ENCODE measurements at places on chromosomes 4 and X.

- DNase-seq, result no peak
Measured at GRCh38 chrX:41026702-41027078, 58.6 kb upstream of the USP9X start.

- DNase-seq, result no peak
Measured at GRCh38 chrX:153866302-153867019, 19.5 kb downstream of the L1CAM start.

DNA sequence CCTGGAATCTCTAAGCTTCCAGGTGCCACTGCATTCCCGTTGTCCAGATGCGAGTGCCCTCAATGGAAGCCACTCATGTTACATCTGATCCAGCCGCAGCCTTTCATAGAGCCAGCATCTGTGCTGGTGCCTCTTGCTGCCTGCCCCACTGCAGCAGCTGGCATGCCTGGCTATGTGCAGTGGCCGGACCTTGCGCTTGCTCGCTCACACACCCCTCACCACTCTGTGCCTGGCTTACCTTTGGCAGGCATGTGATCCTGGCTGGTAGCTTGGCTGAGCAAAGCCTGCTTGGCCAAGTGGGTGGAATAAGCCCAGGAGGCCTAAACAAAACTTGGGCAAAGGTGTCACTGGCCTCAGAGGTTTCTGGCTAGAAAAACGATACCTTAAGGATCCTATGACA, 59.5 kb upstream of the CDKN2AIP start:
- DNase-seq, result no peak

- no peak for DNase-seq
Measured at GRCh38 chr4:30619679-30620078, 100.5 kb upstream of the PCDH7 start.

- DNase-seq, result no peak
Measured at GRCh38 chr4:678331-679103, 4.2 kb downstream of the MYL5 start.

- peak; percentile 83 for DNase-seq
Measured at GRCh38 chr4:57102050-57102624, 8.0 kb downstream of the IGFBP7 start.

DNA sequence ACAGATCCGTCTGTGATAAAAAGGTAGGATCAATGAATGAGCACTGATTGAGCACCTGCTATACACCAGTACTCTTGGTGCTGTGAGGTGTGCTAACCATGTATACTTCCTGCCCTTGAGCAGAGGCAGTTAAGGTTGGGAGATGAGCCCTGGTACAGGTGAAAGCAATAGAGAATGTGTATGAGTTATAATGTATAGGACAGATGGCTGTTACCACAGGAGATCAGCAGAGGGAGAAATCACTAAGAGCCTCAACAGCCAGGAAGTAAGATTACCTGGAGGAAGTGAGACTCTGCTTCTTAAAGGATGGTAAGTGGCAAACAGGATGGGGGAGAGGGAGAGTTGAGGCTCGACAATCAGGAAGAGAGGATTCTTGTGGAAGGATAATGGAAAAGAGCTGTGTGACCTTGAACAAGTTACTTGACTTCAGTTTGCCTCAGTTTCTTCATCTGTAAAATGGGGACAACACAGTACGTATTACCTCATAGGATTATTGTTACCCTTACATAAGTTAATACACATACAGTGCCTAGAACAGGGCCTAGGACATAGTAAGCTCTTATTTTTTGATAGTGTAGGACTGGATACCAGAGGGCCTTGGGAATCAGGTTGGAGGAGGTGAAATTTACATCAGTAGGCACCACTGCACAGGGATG, 9.1 kb downstream of the CXCR3 start:
- no peak for DNase-seq

DNA sequence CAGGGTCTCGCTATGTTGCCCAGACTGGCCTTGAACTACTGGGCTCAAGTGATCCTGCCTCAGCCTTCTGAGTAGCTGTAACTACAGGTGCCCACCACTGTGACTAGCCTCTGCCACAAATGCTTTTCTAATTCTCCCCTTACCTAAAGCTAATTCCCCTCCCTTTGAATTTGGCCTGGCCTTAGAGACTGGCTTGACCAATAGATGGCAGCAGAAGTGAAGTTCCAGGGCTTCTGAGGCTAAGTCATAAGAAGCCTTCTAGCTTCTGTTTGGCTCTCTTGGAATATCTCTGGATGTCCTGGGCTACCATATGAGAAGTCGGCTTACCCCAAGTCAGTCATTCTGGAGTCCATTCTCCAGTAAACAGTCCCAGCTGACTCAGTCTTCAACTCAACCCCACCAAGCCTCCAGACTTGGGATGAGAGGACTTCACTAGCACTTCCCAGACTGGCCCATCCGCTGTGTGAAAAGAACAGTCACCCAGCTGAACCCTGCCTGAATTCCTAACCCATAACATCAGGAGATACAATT, 61.0 kb downstream of the HPRT1 start:
- DNase-seq, result peak; percentile 41

DNA sequence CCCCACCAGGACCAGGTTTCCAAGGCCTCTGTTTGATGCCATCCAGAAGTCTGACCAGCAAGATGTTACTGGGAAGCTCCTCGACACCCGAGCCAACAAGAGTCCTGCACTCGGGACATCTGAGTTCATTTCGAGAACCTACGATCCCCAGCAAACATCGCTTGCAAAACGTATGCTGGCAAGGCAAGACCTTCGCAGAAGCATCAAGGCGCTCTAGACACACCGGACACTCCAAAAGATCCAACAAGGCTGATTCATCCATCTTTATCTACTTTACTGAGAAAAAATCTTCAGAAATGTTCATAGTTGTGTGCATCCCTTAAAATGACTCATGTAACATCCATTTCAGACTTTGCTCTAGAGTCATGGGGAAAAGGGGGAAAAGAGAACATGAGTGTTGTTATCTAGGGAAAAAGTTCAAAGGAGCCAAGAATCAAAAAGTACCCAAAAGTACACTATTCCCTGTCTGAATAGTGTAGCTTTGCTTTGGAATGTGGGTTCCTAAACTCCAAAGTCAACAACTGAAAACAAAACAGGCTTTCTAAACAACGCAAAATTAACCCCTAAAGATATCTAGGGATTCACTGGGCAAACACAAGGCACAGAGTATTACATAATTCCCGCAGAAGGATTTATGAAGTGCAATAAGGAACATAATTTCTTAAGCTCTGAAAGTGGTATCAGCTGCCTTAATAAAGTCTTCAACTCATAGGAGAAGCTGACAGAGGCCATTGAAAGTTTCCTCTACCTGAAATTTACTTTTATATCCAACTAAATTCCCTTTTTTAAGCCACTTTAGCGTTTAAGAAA, 1.6 kb downstream of the SH3RF1 start:
- DNase-seq, result peak; percentile 89

GRCh38 chrX:130296743-130297142, 28.0 kb upstream of the ZNF280C start:
- DNase-seq, result peak; percentile 1

DNA sequence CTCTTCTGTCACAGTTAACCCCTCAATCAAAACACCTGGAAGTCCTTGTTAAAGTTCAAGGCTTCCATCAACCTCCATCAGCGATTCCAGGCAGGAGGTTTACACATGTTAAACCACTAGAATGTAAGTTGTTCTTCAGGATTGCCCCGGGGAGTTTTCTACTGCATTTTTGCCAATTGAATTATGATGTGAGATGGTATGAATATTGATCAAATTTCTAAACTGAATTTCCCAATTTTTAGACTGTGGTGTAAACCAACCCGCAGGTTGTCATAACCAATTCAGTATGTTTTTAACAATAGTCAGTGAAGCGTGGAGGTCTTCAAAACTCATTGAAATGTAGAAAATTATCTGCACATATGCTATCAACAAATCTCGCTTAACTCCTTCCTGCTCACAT, 21.2 kb upstream of the TENM3 start:
- DNase-seq, result no peak

DNA sequence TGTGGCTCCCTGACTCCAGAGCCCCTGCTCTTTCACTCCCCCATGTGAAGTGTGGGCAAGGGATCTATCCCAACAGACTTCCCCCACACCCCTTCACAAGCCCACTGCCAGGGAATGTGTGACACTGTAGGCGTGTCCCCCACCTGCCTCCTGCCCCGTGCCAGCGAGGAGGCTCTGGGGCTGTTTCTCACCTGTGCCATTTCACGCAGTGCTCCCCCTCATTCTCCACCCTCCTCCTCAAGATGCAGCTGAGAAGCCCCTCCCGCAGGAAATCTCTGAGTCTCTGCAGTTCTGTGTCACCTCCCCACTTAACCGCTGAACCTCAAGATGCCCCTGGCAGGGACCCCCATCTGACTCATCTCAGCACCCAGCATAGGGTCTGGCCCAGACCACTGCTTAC, 5.4 kb downstream of the MAN2B2 start:
- DNase-seq, result no peak

DNA sequence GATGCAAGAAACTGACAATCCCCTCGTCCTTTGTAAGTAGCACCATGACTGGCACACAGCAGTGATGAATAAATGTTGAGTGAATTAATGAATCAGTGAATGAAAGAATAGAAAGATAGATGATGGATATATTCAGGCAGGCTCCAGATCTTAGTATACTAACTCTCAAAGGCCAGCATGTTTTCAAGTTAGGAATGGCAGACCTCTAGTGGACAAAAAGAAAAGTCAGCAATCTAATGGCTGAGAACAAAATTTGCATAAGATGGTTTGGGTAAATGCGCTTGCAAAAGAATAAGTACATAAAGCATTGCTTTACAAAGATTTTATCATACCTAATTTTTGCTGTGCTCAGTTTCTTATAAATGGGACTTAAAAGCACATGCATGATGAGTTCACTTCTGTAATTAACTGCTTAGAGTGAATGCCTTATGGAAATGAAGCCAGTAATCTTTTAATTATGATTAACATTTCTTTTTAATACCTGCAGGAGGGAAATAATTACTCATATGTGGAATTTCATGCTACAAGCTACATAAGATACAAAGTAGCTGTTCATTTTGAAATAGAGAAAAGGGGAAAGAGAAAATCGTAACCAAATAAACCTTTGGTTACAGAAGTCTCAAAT, 126.9 kb upstream of the GPRIN3 start:
- peak; percentile 36 for DNase-seq

DNA sequence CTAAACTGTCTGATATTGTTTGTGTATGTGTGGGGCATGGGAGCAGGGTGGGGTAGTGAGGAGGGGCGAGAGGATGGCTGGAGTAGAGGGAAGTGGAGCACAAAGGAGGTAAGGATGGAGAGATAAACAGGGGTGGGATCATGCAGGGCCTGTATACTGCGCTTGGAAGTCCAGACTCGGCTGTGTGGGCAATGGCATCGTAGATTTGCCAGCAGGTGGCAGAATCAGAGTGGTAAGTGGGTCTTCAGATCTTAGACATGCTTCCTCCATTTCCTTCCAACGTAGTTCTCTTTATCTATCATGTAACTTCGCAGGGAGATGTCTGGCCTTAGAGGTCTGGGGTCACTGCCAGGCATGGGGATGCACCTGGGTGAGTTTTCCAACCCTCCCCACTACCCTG, 155.5 kb downstream of the PDGFRA start:
- peak; percentile 43 for DNase-seq

DNA sequence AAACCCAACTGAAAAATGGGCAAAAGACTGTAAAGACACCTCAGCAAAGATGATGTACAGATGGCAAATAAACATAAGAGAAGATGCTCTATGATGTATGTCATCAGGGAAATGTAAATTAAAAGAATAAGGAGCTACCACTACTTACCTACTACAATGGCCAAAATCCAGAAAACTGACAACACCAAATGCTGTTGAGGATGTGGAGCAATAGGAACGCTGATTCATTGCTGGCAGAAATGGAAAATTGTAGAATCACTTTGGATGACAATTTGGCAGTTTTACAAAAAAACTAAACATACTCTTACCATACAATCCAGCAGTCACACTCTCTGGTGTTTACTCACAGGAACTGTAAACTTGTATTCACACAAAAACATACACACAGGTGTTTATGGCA, 222.3 kb upstream of the LDB2 start:
- DNase-seq, result no peak

DNA sequence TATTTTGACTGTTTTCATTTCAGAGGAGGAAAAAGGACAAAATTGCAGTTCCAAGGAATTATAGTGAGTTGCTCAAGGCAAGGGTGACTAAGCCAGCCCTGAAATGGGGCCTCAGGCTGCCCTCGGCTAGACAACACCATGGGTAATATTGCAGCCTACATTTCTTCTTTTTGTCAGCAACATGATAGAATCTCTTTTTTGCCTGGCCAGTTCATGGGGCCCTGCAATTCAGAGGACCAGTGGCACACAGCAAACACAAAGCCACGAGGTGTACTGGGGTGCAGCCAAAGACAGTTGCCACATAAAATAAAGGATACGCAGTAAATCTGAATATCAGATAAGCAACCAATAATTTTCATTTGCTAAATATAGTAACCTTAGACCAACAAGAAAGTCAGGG, 41.8 kb downstream of the RBM47 start:
- DNase-seq, result peak; percentile 77

DNA sequence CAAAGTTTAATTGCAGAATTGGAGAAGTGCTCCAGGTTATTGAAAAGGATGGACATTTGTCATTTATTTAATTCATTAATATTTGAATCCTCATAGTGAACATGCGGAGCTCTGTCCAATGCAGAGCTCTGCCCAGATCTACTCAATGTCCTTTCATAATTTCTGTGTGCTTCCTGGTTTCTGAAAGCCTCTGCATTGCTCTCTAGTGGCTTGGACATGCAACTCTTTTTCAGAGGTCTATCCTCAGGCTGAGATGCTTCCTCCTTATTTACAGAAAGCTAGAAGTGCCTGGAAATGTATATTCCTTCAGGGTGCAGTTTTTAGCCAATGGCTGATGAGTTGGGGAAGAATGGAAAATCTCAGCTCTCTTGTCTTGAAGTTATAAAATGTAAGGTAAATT, 786.1 kb upstream of the AADAT start:
- DNase-seq, result no peak

GRCh38 chr4:87632469-87632868, 17.6 kb upstream of the DMP1 start:
- DNase-seq, result no peak

GRCh38 chr4:132642016-132642817, 506.9 kb upstream of the PCDH10 start:
- DNase-seq, result peak; percentile 37

DNA sequence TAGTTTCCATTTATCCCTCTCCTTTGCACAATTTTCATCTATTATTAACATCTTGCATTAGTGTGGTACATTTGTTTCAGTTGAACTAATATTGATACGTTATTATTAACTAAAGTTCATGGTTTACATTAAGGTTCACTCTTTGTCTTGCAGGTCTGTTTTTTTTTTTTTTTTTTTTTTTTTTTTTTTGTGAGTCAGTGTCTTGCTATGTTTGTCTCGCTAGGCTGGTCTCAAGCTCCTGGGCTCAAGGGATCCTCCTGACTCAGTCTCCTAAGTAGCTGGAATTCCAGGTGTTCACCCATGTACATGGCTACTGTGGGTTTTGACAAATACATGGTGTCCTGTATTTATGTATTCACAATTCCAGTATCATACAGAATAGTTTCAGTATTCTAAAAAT, 6.8 kb downstream of the TBC1D19 start:
- DNase-seq, result no peak

DNA sequence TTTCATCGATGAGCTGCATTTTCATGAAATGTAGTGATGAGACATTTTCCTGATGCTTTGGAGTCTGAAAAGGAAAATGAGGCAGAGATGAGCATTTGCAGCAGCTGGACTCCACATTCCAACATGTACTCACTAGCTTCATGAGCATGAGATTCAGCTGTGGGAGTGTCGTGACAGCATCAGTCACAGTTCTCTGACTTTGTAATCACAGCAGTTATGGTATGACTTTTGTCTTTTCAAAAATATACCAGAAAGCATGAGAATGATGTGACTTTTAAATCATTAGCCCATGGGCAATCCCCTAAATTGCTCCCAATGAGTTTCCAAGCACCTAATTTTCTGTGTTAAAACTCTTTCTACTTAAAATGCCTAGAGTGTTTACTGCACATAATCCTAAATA, 18.3 kb upstream of the MSL3 start:
- DNase-seq, result no peak

GRCh38 chrX:82648062-82648461, 860.0 kb upstream of the POU3F4 start:
- no peak for DNase-seq

Data from HFFc6 (cell line).